Adrenal gland (tissue), 19 donors: ENCODE measurements at places on chromosomes 2 and 18. TPM values are rescaled to one million over a fixed set of nuclear protein-coding genes. Genes with fewer than 3 reads are reported as not detected.

DNA sequence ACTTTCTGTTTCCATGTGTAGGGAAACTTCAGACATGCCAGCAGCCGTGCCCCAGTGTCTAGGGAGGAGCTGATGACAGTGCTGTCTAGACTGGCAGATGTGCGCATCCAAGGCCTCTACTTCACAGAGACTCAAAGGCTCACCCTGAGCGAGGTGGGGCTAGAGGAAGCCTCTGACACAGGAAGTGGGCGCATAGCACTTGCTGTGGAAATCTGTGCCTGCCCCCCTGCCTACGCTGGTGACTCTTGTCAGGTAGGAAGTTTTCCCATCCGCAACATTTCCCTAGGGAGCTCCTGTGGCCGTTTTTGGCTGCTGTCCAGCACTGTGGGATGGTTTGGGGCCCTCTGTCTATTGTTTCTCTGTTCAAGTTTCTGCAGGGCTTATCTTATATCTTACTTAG lies 143.1 kb upstream of the TTC39C start:
- no peak overlapping the region for H3K4me3 ChIP-seq
- H3K27me3 ChIP-seq, result no peaks in the 10 kb centered on the region
- no peaks in the 10 kb centered on the region for H3K4me1 ChIP-seq
- H3K27ac ChIP-seq, result no peak overlapping the region
- DNase-seq, result no peak

- H3K27ac ChIP-seq, result no peak overlapping the region
- DNase-seq, result no peak
- peaks cover 90% of the 10 kb centered on the region for H3K27me3 ChIP-seq
- no peaks in the 10 kb centered on the region for H3K36me3 ChIP-seq
- no peak overlapping the region for H3K4me3 ChIP-seq
- peaks cover 15% of the 10 kb centered on the region for H3K4me1 ChIP-seq
Measured at GRCh38 chr2:218990612-218991011, 2.6 kb downstream of the CRYBA2 start.

Gene GALNT5
- polyA plus RNA-seq, result 0.03 TPM

DNA sequence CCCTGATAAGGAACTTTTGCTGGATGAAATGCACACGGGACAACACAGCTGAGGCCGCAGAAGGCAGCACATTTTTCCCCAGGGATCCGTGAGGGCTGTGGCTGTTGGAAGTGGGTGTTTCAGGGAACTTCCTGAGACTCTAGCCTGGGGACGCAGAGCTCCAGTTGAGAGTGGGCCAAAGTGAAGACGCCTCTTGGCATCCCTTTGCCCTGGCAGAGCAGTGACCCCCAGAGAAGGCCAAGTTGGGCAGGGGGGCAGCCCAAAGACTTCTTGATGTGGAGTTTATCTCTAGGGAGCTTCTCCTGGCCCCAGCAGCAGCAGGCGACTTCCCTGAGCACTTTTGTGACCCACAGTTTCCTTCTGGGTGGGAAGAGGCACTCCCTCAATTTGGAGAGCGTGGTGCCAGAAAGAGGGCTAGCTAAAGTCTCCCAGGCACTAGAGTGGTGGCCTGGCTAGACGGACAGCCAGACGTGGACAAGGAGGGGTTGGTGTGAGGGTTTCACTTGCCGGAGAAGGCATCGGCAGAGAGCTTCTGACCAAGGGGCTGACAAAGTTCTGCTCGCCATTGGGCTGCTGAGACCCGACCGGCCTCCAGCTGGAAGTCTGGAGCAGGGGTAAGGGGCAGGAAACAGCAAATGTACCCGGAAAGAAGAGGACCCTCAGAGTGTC lies 108.8 kb downstream of the ACKR3 start:
- H3K36me3 ChIP-seq, result no peaks in the 10 kb centered on the region
- no peak for DNase-seq
- H3K4me3 ChIP-seq, result no peak overlapping the region
- H3K27ac ChIP-seq, result no peak overlapping the region
- no peaks in the 10 kb centered on the region for H3K4me1 ChIP-seq

GRCh38 chr2:5285872-5286769 lies 406.1 kb upstream of the SOX11 start:
- H3K4me3 ChIP-seq, result no peak overlapping the region
- no peak overlapping the region for H3K27ac ChIP-seq
- H3K36me3 ChIP-seq, result no peaks in the 10 kb centered on the region
- no peaks in the 10 kb centered on the region for H3K4me1 ChIP-seq
- no peaks in the 10 kb centered on the region for H3K27me3 ChIP-seq
- no peak for DNase-seq

Gene MAP3K20
- polyA plus RNA-seq, result 9.3 TPM
